ENCODE measurements at places on chromosomes 6 and 20.

- no peak for DNase-seq
Observed at GRCh38 chr6:170024940-170025339, 265.9 kb downstream of the DLL1 start.

- no peak for DNase-seq
Observed at GRCh38 chr6:31405996-31406395, 2.6 kb downstream of the MICA start.

DNA sequence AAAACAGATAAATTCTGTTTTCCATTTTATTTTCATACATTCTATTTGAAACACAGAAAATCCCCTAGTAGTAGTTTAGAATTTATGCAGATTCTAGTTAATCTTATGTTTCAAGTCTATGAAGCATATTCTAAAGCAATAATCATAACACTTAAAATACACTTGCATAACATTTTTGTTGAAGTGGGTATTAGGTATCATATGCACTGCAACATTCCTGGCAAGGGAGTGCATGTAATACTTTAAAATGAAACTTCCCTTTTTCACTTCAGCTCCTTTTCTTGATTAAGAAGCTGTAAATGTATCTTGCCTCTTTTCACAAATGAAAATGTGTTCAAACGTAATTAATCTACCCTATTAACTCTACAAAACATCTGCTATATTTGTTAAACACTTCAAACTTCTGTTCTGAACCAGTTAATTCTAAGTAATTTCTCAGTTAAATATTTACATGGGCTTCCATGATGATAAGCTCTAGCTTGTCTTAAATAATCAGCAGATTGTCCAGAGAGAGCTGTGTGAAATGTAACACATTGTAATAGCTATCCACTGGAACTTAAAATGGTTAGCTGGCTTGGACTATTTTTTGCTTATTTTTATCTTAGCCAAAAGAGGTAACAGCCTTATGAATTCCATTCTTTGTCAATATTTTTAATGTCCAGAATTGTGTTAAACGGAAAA, 192.8 kb downstream of the COL19A1 start:
- DNase-seq = no peak

- DNase-seq = no peak
Observed at GRCh38 chr20:47950124-47950912, 165.0 kb upstream of the SULF2 start.

DNA sequence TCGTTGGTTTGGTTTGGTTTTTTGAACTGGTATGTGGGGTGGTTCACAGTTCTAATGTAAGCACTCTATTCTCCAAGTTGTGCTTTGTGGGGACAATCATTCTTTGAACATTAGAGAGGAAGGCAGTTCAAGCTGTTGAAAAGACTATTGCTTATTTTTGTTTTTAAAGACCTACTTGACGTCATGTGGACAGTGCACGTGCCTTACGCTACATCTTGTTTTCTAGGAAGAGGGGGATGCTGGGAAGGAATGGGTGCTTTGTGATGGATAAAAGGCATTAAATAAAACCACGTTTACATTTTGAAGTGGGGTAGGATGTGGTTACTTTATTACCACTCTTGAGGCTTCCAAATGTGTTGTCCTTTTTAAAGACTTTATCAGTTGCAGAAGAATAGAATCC, 168.0 kb downstream of the ZMYND8 start:
- no peak for DNase-seq

DNA sequence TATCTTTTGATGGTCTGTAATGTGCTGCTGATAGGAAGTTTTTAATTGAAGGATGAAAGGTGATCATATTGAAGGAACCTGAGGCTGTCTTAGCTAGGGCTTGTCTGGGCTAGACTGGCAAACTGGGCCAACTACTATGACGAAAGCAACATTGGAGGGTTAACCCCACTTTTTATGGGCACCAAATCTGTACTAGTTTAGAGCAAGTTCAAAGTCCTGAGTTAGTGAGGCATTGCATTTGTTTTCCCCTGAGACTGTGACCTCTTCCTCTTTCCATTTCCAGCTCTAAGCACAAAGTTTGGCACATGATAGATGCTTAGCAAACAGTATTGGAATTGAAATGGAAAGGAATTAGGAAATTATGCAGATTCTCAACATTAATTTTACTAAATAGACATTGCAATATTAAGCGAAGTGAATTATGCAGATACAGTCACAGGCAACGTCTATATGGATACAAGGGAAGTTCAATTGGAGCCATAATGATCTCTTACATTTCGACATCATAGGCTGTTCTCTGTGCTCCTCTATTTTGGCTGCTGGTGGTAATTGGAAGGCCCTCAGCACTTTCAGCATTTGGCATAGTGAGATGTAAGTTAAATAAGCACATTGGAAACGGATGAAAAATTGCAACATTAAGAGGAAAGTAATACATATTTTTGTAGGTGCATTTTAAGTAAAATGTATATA, 22.2 kb downstream of the CEP57L1 start:
- no peak for DNase-seq

DNA sequence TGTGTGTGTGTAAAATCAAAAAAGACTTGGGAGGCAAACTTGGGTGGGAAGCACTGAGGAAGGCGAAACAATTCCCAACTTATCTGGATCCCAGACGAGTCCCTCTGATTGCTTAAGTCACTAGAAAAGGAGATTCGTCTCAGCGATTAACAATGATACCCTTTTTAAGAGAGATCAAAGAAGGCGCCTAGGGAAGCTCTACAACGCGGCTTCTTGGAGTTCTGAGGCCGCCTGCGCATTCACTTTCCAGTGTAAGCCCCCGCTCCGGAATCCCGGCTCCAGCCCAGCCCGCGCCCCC, 8.7 kb upstream of the TBX18 start:
- no peak for DNase-seq

- DNase-seq = no peak
Observed at GRCh38 chr6:26215585-26216358, 128.5 kb downstream of the HFE start.

GRCh38 chr6:166008441-166009369, 158.9 kb downstream of the TBXT start:
- DNase-seq = no peak

DNA sequence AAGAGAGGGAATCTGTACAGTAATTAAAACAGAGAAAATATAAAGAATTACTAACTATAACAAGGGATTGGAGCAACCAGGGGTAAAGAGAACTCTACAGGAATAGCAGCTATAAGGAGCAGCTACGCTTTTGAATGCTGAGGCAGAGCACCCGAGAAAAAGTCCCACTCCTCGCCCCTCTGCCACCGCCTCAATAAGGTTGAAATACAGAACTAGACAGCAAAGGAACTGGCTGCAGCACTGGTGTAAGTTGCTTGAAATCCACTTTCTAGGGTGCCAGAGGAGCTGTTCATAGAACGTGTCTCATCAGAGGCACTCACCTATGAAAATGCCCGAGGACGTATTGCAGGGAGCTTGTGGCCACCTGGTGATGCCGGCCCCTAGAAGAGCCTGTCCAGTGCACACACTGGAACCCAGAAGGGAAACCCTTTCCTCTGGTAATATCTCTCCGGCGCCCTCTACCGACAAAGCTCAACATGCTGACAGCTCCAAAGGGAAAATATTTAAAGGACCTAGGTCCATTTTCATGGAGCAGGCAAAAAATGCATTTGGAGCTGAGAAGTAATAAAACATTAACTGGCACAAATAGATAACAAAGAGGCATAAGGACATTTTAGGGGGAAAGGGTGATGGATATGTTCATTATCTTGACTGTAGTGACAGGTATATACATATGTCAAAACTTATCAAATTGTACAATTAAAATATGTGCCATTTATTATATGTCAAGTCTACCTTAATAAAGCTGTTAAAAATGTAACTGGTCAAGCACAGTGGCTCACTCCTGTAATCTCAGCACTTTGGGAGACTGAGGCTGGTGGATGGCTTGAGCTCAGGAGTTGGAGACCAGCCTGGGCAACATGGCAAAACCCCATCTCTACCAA, 137.4 kb upstream of the HDAC2 start:
- peak; percentile 5 for DNase-seq

- no peak for DNase-seq
Observed at GRCh38 chr6:138526822-138527235, 27.5 kb upstream of the NHSL1 start.

DNA sequence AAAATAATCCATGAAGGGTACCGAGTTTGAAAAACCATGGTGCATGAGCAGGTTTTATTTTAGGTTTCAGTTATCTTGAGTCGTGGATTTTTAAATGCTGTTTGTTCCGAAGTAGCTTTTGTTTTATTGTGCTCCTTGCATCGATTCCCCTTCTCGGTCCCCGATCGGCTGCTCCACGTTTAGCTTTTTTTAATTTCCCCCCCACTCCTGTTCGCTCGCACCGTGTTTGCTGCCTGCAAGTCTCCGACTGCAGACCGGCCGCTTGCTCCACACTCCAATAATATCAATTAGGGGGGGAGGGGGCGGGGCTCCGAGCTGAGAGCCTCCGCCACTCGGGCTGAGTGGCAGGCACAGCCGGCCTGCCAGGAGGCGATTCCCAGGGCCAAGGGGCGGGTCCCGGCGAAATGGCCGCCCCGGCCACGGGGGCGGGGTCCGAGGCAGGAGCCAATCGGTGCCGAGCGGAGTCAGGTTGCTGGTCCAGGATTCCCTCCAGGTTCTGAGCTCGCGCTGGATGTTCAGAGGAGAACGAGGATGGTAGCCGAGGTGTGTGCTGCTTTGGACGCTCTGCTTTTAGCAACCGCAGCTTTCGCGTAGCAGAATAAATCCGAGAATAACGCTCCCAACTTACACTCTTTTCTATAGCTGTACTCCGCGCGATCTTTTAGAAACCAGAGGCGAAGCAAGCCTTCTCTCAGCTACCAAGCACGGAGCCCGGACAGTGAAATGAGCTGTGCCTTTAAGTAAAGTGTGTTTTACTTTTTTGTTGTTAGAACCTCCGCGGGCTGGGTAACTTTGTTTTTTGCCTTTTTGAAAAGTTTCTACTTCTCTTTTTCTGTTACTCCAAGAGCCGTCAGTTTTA, at the start of gene EPHA7:
Gene EPHA7 (minus strand): TSS at position 256 of the 859 bp plus-strand sequence. CDS start 218 bp downstream, at position 38.
- peak; percentile 92 for DNase-seq

DNA sequence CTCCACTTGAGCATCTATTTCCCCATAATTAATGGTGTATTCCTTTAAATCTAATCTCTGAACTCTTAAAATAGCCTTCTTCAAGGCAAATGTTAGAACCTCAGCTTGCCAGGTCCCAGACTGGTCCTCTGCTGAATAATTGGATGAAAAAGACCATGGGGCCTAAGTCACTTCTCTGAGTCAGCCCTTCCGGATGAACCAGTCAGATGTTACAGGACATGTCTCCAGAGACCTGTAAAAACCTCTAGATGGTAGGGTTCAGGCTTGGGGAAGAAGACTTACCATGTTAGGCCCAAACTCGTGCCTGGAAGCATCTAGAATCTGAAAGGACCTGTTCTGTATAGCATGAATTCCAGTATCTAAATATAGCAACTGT, 97.3 kb downstream of the CDKAL1 start:
- no peak for DNase-seq

- no peak for DNase-seq
Observed at GRCh38 chr20:37519508-37520418, 1.3 kb upstream of the NNAT start.

GRCh38 chr6:130625825-130626527, 201.2 kb upstream of the SMLR1 start:
- DNase-seq = no peak

DNA sequence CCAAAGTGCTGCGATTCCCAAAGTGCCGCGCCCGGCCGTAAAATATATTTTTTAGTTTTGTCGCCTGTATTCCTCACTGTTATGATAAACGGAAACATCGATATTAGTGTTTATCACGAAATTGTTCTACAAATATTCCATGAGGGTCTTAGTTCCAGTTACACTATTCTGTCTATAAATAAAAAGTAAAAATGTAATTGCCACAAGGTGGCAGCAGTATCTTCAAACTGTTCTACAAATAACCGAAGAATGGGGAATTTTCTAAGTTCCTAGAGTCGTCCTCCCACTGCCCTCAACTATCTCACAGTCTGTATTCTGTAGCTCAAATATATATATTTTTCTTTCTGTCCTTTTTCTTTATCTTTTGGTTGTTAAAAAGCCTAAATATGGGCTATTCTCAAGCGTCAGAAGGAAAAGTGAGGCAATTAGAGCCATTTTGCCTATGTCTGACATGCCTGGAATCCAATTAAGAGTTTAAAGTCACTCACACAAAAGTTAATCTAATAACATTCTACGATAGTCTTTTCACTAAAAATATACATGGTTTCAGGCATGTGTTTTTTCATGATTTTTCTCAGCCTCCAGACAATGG, 14.2 kb upstream of the FAM162B start:
- no peak for DNase-seq

DNA sequence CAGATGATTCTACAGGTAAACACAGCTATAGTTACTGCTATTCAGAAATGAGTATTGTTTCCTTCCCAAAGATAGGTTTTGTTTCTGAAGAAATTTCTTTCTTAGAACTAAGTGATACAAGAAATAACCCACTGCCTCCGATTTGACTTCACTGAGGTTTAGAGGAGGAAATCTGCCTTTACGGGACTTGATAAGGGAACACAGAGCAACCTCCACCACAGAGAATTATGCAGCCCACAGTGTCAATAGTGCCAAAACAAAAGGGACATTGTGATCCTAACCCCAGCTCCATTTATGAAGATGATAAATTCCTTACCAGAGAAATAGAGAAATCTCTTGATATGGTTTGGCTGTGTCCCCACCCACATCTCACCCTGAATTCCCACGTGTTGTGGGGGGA, 164.6 kb downstream of the ZNF217 start:
- DNase-seq = no peak

DNA sequence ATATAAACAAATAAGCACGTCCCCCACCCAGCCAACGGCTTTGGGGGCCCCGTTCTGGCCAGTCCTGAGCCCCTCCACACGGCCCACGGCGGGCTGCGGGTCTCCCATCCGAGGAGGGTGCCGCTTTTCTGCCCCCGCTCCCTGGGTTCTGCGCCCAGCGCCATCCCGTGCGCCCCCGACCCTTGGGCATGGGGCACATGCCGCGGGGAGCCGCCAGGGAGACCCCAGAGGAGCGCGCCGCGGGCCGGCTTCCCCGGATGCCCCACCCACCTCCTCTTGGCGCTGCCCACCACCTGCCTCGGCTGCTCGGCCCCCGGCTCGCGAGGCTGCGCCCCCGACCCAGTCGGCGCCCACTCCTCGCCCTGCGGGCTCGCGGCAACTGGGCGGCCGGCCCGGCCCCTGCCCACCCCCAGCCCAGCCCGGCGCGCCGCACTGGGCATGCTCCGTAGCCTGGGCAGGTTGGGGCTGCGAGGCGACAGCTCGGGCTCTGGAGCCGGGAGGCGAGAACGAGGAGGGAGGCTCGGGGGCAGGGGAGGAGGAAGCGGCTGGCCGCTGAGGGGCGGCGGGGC, 570 bp upstream of the PLCB4 start:
- DNase-seq = no peak

DNA sequence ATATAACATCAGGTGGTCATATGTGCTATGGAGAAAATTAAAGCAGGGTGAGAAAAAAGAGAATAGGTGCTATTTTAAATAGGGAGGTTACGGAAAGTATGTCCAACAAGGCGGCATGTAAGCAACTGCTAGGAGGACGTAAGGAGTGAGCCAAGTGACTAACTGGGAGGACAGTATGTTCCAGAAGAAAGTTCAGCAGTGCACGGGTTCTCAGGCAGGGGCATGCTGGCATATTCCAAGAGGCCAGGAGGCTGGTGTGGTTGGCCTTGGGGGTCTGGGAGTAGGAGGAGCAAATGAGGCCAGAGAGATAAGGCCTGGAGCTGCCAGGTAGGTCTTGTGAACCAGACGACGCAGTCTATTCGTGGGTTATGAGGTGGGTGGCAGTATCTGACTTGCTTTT, 112.4 kb downstream of the ARMC2 start:
- no peak for DNase-seq
